ENCODE measurements at places on chromosomes 1 and 21. TPM values are rescaled to one million over a fixed set of nuclear protein-coding genes. Genes with fewer than 3 reads are reported as not detected.
A peak's percentile ranks its signal among the peaks of the same experiment; 100 is the strongest.

GRCh38 chr1:155313261-155313660 lies 4.6 kb downstream of the FDPS start:
- DNase-seq = peak; percentile 31

DNA sequence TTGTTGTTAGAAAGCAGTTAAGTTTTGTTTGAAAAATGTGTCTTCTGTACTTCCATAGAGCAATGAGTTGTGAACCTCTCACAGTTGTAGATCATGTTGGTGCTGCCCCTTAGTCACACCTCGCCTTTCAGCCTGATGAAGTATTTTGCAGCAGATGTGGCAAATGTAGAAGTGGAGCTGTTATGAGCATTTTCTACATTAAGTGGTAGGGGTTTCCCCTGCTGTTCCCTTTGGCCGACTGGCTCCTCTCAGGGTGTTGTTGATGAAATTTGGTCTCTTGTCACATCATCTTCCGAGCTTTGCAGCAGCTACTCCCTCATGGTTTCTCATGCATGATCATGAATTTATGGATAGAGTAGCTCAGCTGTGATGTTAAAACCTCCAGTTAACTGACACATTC lies 33.6 kb upstream of the DENND1B start:
- no peak for DNase-seq

- peak; percentile 75 for DNase-seq
Measured at GRCh38 chr1:23484253-23485001, 448 bp upstream of the ASAP3 start.

Gene TBX15
- 0.03 TPM for total RNA-seq

DNA sequence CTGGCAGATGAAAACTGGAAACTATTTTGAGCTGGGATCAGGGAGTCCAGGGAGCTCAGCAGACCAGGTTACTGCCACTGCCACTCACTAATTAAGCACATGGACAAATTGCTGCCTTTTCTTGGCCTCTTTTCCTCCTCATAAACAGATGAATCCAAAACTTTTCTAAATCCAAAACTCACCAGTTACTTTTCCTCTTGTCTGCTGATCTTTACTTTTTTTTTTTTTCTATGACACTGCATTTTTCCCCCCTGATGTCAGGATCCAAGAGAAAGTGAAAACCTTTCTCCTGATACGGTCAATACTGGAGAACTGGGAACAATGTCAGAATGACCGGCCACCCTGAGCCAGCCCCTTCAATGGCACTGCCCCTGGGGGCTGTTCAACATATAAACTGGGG lies 405.8 kb downstream of the DUSP10 start:
- no peak for DNase-seq

DNA sequence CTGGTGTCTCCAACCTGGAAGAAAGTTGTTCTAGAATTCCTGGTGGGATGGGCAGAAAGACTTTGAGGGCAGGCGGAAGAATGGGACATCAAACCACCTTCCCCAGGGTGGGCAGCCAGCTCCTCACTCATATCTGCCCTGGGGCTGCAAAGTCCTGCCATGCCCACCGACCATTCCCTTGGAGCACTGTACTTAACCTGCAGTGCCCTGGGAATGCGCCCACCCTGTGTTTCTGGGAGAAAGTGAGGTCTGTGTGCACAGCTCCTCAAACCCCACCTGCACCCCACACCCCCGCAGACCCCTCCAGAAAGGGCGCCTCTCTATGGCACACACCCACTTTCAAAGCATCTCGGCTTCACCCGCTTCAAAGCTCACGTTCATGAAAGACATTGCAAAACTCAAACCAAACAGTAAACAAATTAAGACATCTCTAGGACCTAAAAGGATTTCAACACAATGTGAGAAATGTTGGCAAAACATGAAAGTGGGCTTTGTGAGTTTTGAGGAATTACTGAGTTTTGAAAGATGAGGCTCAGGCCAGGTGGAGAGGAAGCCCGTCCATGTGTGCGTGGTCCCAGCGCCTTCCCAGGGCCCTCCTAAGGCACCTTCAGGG lies 25.1 kb downstream of the KRTAP10-1 start:
- DNase-seq = no peak

DNA sequence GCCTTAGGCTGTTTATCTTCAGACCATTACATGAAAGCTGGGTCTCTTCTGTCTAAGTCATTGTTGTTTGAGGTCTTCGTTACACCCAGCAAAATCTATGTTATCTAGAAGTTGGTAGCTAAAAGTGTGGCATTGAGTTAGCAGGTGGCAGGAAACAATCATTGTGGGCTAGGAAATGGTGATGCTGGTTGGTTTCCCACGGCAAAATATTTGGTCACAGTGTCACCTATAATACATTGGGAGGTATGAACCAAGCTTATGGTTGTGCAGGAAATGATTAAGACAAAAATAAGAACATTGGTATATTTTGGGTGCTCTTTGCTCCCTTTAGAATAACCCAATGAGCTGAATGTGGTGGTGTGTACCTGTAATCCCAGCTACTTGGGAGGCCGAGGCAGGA lies 169.7 kb downstream of the TRIM33 start:
- DNase-seq = no peak

Gene VSIG8
- total RNA-seq = 0.13 TPM

GRCh38 chr1:67013573-67013972 lies 40.4 kb downstream of the SLC35D1 start:
- peak; percentile 9 for DNase-seq

Gene GBP2
- 5.9 TPM for total RNA-seq

DNA sequence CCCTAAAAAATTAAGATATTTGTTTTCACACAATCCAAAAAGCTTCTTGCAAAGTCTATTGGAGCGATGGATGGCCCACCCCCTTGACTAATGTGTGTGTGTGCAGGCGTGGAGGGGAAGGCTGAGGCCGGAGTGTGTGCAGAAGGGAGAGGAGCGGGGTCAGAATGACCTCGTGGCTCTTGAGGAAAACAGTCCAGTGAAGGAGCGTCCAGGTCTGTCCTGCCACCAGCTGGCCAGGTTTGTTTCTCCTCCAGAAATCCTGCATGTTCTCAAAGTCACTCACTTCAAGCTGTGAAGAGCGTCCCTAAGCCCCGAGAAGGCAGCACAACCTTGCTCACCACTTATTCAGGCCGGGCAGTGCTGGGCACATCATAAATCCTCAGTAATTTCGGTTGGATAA lies 69.5 kb upstream of the SSX2IP start:
- DNase-seq = no peak

GRCh38 chr21:41880153-41880552 lies 1.0 kb upstream of the PRDM15 start:
- DNase-seq = no peak

All from HT-29 (cell line).